ENCODE measurements at places on chromosomes 7 and 10.

DNA sequence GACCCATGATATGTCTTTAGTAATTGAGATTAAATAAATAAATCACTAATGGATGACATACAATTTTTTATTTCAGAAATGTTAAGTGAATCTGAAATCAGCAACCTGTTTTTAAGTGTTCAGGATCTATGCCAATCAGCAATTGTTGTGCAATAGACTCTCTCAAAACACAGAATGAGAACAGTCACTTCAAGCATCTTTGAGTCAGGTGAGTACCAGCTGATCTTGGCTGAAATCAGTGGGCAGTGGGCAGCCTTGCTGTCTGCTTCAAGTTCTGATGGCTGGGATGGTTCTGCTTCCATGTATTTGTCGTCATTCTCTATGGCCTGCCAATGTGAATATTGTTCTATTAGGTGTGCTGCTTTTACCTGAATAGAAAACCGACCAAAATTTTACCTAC is 82.3 kb upstream of the NRG3 start:
- no peak for DNase-seq

- no peak for DNase-seq
Measured at GRCh38 chr7:108088729-108089128, 41.4 kb downstream of the LAMB4 start.

- DNase-seq = no peak
Measured at GRCh38 chr10:5960070-5960972, 17.0 kb downstream of the IL15RA start.

DNA sequence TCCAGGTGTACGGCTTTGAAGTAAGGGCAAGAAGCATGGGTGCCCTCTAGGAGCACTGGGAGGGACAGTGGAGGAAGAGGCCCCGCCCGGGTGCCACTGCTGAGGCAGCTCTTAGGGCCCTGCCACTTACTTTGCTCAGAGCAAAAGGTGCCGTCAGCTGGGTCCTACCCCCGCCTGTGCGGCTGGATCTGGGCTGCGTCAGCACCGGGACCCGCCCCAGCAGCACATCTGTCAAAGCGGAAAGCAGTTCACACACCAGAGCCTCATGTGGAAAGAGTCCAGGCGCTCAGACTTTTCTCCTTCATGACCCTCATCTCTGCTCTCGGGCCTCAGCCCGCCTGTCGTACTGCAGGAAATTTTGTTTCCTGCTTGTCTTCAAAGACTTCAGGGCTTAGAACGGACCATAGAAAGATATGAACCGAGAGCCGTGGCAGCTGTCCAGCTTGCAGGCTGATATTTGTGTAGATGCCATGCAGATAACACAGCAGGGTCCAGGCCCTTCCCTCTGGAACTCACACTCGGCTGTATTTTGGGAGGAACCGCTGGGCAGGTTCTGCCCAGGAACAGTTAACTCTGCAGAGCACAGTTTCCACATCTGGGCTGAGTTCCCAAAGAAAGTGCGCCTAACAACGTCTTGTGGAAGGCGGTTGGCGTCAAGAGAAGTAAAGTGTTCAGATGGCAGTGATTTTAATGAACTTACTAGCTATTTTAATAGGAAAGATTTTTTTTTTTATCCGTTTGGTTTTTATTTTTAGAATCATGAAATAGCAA is 44.3 kb upstream of the PRKAR1B start:
- no peak for DNase-seq

- DNase-seq = no peak
Measured at GRCh38 chr10:132305654-132306342, 2.0 kb downstream of the STK32C start.

DNA sequence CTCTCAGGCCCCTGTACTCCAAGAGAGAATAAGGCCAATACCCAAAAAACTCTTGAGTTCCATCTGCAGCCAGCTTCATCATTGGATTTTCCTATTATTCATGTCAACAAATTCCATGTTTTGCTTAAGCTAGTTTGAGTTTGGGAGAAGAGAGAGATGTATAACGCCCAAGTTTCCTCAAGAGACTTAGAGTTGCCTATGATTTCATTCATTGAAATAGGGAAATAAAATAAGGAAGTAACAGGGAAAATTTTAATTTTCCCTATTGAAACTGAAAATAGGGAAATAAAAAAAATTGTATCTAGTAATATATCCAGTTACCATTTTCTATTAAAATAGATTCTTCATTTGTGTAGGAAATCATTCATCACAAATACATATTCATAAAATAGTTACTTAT is 66.5 kb upstream of the SVIL start:
- no peak for DNase-seq

DNA sequence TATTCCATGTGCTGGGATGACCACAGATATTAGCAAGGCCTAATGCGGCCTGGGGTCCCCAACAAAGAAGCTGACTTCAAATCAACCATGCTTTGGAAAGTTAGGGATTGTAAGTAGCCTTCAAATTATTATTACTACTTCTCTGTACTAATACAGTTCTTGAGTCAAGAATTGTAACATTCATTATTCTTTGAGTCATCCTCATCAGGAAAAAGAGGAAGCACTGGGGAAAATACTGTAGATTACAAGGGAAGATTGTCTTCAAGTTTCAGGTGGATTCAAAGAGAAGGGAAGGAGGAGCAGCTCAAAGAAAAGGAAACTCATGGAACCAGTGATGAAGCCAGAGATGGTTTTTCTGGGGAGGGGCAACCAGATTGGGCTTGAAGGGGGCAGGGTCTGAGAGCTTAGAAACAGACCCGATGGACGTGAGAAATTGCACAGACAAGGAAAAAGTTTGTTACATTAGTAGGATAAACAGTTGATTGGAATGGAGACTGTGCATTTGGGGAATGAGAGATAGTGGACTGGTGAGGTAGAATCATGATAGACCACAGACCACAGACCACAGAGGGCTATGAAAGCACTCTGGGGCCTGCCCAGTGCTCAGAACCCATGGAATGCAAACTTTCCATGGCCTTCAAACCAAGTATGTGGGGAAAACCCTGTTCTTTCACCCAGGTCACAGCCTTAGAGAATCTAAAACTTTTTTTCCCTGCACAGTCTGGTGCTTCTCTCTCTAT is 209.9 kb downstream of the ZNF365 start:
- no peak for DNase-seq

GRCh38 chr10:117444497-117445040 is 69.3 kb upstream of the PDZD8 start:
- no peak for DNase-seq

- no peak for DNase-seq
Measured at GRCh38 chr10:93147281-93147680, 73.6 kb downstream of the CYP26A1 start.

GRCh38 chr10:70364772-70365091 is 17.7 kb downstream of the LRRC20 start:
- no peak for DNase-seq

DNA sequence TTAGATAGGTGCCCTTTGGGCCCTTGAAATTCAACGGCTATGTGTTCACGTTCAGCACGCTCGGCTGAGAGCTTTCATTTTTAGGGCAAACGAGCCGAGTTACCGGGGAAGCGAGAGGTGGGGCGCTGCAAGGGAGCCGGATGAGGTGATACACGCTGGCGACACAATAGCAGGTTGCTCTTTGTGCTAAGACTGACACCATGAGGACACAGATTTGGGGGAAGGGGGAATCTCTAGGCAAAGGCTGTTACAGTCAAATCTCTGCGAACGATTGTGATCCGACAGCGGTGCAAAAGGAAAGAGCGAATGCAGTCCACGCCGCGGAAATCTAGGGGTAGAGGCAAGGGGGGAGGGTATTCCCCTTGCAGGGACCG is 667 bp downstream of the KLLN start:
- DNase-seq = peak; percentile 76

GRCh38 chr7:33903791-33904680 is 1.3 kb upstream of the BMPER start:
- DNase-seq = no peak

DNA sequence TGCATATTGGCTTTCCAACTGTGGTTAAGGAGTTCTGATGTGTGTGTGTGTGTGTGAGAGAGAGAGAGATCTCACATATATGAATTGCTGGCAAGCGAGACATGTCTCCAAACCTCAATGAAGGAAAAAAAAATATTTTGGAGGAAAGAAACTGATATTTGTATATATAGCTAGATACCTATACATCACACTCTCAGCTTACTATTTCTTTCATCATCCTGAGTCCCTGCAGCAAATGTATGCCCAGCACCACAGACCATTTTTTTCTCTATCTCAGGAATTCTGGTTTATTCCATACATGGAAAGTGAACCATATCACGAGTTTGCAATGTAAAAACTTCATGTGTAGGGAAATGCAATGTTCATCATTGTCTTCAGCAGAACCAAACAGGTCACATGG is 68.9 kb downstream of the MTERF1 start:
- DNase-seq = no peak

DNA sequence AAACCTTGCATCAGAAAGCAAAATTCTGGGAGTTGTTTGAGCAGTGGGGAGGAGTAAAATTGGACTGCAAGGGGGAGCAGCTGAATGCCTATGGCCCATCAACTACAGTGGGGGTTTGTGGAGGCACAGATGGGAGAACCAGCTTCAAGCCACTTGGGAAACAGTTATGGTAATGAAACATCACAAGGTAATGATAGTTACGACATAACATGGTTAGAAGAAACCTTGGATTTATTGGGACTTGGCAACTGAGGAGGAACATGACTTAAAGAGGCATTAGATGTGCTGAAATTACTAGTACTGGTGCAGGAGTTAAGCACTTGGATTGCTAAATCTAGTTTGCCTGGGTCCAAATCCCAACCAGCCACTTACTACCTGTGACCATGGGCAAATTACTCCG is 868.4 kb downstream of the KCNMA1 start:
- no peak for DNase-seq

GRCh38 chr10:21820952-21821351 is 182.6 kb downstream of the DNAJC1 start:
- no peak for DNase-seq

GRCh38 chr10:31358688-31359330 is 39.8 kb downstream of the ZEB1 start:
- DNase-seq = no peak

GRCh38 chr7:17401791-17402627 is 103.6 kb downstream of the AHR start:
- no peak for DNase-seq

- DNase-seq = no peak
Measured at GRCh38 chr7:27182861-27183681, 2.0 kb downstream of the HOXA11 start.

DNA sequence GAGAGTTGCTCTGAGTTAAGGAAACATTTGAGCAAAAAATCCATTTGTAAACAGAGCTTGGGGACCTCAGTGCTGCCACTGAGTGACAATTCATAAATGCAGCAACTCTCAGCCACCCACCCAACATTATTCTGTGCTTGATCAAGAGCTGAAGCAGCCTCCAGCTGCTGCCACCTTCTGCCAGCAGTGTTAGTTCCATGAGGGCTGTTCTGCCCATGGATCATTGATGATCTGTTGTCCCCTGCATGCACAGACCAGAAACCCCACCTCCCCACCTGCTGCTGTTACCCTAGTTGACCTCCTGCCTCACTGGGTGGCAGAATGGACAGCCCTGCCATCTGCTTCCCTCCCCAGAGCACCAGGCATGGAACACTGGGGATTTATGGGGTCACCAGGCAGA is 305.4 kb downstream of the KCNMA1 start:
- DNase-seq = no peak

GRCh38 chr10:86290933-86291615 is 75.5 kb downstream of the GRID1 start:
- no peak for DNase-seq

- DNase-seq = no peak
Measured at GRCh38 chr10:69366738-69367137, 50.0 kb downstream of the TACR2 start.

DNA sequence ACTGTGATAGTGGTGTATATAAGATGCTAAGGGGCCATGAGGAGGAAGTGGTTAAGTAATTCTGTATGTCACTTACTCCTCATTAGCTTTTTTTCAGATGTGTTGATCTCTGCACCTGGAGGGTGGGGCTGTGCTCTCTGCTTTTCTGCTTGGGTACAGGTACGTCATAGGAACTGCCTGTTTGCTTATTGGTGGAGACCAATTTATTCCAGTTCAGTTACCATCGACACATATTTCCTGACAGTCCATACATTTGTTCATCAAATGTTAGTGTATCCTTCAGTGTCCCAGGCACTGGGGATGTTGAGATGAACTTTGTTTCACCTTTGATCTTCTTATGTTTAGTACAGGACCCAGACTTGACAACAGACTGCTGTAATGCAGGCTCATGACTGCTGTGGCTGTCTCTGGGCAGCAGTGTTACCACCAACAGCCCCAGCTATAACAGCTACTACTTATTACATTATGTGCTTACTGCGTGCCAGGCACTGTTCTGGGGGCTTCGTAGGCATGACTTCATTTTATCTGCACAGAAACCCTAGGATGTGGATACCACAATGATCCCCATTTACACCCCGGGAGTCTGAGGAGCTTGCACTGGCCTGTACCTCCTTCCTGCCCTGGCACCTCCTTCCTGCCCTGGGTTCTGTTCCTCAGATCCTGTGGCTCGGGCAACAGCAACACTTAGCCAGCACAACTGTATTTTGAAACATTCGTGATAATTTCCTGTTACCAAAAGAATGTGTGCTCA is 87.4 kb downstream of the BUB3 start:
- peak; percentile 81 for DNase-seq

GRCh38 chr10:4633186-4633585 is 192.8 kb upstream of the AKR1E2 start:
- no peak for DNase-seq

GRCh38 chr10:11685787-11686218 is 56.4 kb upstream of the ECHDC3 start:
- DNase-seq = peak; percentile 75

- DNase-seq = no peak
Measured at GRCh38 chr7:100034871-100035510, 14.6 kb upstream of the ZSCAN21 start.

- no peak for DNase-seq
Measured at GRCh38 chr7:148696787-148697186, 1.9 kb upstream of the CUL1 start.

DNA sequence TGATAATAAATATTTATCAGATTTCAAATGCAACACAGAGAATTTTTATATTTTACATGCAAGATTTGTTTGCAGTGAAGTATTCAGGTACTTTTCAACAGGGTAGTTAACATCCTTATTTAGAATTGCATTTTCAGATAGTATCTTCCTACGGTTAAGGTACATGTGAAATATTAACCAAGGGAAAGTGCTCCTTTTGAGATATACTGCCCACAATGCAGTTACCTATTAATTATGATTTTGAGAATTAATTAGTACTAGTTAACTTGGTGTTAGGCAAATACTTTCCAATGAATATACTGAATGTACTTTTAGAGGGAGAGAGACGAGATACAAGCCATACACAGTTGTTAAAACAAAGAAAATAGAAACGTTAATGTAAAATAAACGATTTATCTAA is 206.2 kb upstream of the YAE1 start:
- DNase-seq = no peak

- DNase-seq = no peak
Measured at GRCh38 chr7:54813398-54813797, 54.4 kb upstream of the SEC61G start.

DNA sequence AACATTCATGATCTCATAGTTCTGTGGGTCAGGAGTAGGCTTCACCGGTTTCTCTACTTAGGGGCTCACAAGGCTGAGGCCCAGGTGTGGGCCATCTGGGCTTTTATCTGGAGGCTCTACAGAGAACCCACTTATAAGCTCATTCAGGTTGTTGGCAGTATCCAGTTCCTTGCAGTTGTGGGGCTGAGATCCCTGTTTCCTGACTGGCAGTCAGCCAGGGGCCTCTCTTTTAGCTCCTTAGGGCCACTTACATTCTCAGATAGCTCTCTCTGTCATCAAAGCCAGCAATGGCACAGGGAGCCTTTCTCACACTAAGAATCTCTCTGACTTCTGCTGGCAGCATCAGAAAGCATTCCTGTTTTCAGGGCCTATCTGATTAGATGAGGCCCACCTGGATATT is 18.2 kb upstream of the HECTD2 start:
- DNase-seq = no peak
